ENCODE measurements at places on chromosomes 2 and 18.

DNA sequence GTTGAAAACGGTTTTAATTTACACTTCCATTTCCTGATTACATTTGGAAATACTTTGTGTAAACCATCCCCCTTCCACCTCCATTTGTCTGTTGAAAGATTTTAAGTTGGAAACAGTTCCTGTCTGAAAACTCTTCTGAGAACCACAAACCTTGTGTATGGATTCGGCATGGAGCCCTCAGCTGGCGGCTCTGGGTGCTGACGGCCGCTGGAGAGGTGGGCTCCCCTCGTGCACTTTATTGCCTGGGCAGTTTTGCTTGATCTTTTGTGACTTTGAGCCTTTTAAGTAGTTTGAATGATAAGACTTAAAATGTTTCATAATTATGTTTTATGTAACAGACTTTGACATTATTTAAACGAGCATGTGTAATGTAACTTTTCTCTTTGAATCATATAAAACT, 11.1 kb downstream of the KLF11 start:
- no peak for DNase-seq

GRCh38 chr2:120360307-120360855, 14.4 kb downstream of the INHBB start:
- no peak for DNase-seq

- DNase-seq: no peak
These were observed 260.5 kb upstream of the MYT1L start for GRCh38 chr2:2591542-2591940.

- peak; percentile 54 for DNase-seq
These were observed 1.1 kb downstream of the PRKRA start for GRCh38 chr2:178449700-178450523.

DNA sequence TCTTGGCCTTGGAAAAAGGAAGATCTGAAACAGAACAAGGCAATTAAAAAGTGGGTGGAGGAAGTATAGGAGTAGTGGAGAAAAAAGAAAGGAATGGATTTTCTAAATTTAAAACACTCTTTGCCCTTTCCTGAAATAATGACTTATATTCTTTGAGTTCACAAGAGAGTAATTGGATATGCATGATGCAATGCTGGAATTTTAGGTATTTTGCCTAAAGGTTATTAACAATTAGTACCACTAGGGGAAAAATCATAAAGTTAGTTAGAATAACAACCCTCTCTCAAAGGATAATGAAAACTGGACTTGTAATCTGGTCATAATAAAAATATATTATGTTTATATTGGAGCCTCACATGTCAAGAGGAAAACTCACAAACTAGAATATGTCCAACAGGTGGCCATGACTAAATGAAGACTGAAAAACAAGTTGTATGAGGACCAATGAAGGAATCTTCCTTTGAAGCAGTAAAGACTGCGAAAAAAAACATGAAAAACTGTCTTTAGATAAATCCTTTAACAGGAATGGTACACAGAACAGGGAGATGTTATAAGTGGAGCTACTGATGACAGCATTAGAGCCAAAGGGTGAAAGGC, 281.8 kb downstream of the NCKAP5 start:
- no peak for DNase-seq

DNA sequence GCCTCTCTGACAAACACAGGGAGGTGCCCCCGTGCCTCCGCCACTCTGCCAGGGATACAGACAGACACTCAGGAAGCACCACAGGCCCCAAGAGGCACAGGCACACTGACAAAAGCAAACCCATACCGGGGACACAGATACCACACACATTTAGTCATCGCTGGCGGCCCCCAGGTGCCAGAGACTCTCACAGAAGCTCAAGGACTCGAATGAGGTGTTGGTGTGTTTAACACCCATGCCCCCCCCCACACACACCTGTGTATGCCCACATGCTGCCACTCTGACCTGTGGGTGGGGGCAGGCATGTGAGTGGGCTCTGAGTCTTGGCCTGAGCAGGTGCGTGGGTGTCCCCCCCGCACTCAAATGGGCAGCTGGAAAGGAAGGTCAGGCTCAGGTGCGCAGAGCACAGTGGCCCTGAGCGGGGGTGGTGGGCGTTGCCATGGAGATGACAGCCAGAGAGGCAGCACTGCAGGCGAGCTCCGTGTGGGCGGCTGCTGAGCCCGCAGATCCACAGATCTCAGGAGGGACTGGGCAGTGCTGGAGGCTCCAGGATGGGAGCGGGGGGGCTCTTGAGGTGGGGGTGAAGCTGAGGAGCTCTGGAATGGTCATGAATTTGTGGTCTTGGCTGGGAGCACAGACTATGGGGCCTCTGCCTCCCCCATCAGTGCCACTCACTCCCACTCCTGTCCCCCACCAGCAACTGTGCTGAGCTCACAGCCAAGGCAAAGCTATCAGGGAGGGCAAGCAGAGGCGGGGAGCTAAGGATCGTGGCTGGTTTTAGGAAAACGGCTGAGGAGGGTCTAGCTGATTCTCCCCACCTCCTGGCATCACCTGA, 73.9 kb upstream of the TAF1B start:
- DNase-seq: peak; percentile 37

DNA sequence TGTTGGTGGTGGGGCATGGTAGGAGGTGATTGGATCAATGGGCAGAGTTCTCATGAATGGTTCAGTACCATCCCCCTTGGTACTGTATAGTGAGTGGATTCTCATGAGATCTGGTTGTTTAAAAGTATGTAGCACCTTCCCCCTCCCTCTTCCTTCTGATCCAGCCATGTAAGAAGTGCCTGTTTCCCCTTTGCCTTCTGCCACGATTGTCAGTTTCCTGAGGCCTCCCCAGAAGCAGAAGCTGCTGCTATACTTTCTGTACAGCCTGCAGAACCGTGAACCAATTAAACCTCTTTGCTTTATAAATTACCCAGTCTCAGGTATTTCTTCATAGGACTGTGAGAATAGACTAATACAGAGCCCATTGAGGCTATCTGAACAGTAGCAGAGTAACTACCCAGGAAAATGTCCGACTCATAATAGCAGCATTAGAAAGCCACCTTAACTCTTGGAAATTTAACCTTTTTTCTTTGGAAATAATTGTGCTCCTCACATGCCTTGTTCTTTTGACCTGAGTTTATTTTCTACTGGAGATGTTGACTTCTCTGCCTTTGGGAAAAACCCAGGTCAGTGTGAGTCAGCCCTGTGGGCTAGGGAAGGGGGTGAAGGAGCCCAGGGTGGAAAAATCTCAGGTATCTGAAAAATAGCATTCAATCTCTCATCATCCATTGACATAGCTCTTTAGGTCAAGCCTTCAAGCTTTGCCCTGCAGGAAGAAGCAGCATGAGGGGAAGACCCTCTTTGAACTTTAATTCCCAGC, 18.1 kb downstream of the CYP1B1 start:
- DNase-seq: no peak

- DNase-seq: no peak
These were observed 67.4 kb downstream of the SH3YL1 start for GRCh38 chr2:196406-196805.

GRCh38 chr2:112138159-112139032, at the start of gene FBLN7:
TSS of gene FBLN7 (plus strand) at chr2:112138385. CDS start at chr2:112138656, 271 bp downstream.
- peak; percentile 18 for DNase-seq

- DNase-seq: no peak
These were observed 454.1 kb downstream of the MEIS1 start for GRCh38 chr2:66888791-66889631.

DNA sequence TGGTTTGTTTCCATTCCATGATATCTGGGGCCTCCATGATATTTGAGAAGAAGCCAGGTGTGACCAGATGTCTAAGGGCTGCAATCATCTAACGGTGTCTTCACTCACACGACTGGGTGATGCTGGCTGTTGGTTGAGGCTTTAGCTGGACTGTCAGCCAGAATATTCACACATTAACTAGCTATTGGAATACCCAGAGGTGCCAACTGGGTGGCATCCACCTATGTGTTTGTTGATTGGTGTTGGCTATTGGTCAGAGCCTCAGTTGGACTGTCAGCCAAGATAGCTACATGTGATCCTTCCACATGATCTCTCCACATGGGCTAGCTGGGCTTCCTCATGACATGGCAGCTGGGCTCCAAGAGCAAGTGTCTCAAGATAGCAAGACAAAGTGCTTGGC, 117.4 kb downstream of the CDCA7 start:
- no peak for DNase-seq

DNA sequence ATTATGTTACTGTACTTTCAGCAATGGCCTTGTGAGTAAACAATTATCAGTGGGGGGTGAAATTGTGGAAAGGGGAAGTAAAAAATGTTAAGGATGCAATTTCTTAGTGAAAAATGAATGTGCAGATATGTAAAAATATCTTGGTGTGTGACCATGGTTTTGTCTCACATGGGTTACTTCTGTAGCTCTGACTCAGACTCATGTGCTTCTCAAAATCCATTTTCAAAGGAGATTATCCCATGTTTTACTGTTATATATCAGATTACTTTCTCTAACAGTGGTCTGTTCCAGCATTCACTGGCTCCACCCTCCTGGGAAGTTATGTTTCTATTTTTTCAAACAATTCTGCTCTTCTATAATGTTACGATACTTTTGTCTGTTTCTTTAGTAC, 298.2 kb upstream of the COL3A1 start:
- no peak for DNase-seq

- DNase-seq: no peak
These were observed 282.9 kb upstream of the TNP1 start for GRCh38 chr2:217142649-217143266.

DNA sequence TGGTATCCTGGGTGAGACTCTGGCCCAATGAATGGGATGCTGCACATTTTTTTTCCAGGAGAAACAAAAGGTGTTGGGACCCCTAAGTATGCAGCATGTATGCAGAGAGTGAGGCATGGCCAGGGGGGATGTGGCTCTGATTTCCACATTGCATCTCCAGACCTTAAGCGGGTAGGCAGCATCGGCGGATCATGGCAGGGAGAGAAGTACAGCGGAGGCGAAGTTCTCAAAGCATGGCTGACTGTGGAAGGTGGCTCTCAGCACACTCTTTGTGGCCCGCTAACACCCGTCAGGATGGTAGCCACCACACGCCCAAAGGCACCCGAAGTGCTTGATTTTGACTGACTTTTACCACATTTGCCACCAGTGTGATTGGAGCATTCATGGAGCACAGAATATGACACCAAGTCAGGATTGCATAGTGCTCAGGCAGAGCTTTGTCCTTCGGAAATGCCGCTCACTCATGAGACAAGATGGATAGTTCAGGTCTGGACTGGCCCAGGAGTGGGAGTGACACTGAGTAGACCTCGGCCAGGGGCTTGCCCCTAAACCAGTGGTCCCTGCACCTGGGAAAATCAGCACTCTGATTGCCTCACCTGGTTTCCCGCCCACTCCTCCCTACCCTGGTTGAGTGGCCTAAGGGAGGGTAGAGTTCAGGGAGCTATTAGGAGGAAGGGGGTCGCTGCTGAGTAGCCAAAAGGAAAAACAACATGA, 14.2 kb downstream of the INPP4A start:
- DNase-seq: no peak

GRCh38 chr2:219881851-219882250, 254.4 kb downstream of the SLC4A3 start:
- no peak for DNase-seq

DNA sequence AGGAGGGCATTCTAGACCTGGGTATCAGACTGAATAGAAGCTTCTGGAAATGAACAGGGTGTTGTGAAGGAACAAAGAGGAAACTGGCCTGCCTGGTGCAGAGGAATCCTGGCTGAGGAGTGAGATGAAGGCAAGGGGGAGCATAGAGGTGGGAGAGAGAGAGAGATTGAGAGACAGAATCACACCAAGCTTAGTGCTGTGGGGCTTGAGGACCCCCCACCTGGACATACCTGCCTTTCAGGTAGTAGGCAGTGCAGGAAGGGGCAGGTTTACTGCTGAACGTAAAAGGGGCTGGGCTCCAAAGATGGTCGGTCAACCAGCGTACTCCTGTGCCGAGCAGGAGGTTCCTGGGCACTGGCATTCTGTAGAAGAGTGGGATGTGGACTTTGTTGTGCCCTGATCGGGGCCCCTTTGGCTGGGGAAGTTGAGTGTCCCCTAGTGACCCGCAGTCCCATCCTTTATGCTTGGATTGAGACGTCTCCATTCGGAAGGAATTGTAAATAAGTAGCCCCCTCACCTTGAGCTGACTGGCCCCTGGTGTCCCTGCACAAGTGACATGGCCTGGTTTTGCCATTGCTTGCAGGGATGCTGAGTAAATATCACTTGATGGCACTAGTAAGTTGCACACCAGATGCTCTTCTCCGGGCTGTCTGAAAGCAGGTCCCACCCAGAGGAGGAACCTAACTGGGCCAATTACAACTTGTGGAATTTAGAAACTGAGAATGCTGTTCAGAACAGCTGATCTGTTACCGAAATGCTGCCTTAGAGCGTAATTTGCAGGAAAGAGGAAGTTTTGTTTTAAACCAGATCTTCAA, 1.4 kb downstream of the UBE2F start:
- no peak for DNase-seq

GRCh38 chr2:232001073-232001472, 39.6 kb downstream of the DIS3L2 start:
- no peak for DNase-seq

DNA sequence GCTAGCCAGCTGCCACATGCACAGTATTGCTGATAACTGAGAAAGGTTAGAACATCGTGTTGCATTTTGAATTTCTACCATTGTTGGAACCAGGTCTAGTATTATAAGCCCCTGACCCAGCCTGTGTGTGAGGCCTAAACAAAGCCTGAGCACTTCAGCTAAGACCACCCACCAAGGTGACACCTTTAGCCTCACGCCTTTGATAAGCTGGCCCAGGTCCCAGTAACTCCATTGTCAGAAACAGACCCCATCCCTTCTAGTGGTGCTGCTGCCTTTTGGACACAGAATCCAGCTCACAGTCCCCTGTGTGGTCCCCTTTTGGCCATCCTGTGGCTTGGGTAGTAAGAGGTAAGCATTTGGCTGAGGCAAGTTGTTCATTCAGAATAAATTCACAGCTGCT, 1.6 kb downstream of the ELMOD3 start:
- no peak for DNase-seq

- DNase-seq: no peak
These were observed 104.5 kb upstream of the TAF1B start for GRCh38 chr2:9738535-9739496.

GRCh38 chr2:109397893-109398292, 215.9 kb downstream of the SEPTIN10 start:
- no peak for DNase-seq

DNA sequence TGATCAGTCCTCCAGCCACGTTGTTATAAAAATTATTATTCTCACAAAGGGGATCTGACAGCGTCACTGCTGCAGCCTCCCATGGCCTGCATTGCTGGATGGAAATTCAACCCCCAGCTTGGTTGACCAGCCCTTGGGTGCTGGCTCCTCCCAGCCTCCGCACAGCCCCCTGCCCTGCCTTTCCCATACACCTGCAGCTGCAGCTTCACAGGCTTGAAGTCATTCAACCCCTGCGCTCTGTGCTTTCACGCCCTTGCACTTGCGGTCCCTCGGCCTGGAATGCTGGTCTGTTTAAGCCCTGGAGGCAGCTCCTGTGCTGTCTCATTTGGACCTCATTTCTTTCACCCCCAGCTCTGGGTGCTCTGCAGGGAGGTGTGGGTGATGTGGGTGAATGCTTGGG, 860 bp upstream of the CD8A start:
- no peak for DNase-seq

- DNase-seq: no peak
These were observed 576.0 kb downstream of the LRP1B start for GRCh38 chr2:141554810-141555209.

- DNase-seq: peak; percentile 38
These were observed 53.1 kb downstream of the CWC22 start for GRCh38 chr2:179954026-179954425.

GRCh38 chr2:75522543-75523312, 38.0 kb downstream of the EVA1A start:
- DNase-seq: no peak

GRCh38 chr2:218983263-218983933, 1.6 kb downstream of the FEV start:
- no peak for DNase-seq
